M059J (cell line): ENCODE measurements at places on chromosomes 12 and 14. TPM values are rescaled to one million over a fixed set of nuclear protein-coding genes. Genes with fewer than 3 reads are reported as not detected.

The MAP3K9 gene
- 3.1 and 5.8 TPM in 2 replicates for total RNA-seq

The SCNN1A gene
- total RNA-seq: 1.5 and 4.5 TPM in 2 replicates

The IFNG-AS1 gene
- total RNA-seq: not detected in 2 replicates

The LGR5 gene
- total RNA-seq: 0.07 and 0.49 TPM in 2 replicates

The ATL1 gene
- total RNA-seq: 0.32 and 0.44 TPM in 2 replicates

The CMKLR1 gene
- 0.05 TPM in 1 of 2 replicates, not detected in the other for total RNA-seq

The SLC7A7 gene
- total RNA-seq: 2.6 and 3.6 TPM in 2 replicates

The KRT78 gene
- 0.22 TPM in 1 of 2 replicates, not detected in the other for total RNA-seq

The VDR gene
- 5.1 and 9.3 TPM in 2 replicates for total RNA-seq
